Activated naive CD4-positive, alpha-beta T cell treated with anti-CD3 and anti-CD28 coated beads, Interleukin-2, amount 50 U/mL, for 72 hours (primary cell): ENCODE measurements at places on chromosomes 1 and 21.

- no peak for DNase-seq
Observed at GRCh38 chr1:211501711-211502400, 9.9 kb upstream of the RD3 start.

GRCh38 chr1:36925251-36925650 is 109.1 kb downstream of the GRIK3 start:
- no peak for DNase-seq

- DNase-seq: no peak
Observed at GRCh38 chr1:6113116-6113515, 67.0 kb downstream of the CHD5 start.

DNA sequence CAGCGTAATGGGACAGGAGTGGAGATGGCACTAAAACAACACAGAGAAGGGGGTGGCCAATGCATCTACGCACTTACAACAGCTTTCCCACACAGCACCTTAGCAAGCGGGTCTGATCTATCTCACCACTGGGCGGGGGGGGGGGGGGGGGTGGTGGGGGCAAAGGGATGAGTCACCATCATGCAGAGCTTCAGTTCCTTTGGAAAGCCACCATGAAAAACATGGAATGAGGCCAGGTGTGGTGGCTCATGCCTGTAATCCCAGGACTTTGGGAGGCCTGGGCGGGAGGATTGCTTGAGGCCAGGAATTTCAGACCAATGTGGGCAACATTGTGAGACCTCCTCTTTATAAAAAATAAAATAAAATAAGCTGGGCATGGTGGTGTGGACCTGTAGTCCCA is 47.2 kb downstream of the KLHDC7A start:
- DNase-seq: no peak

- DNase-seq: no peak
Observed at GRCh38 chr21:46048926-46049889, 48.7 kb upstream of the COL6A2 start.
